Activated CD4-positive, alpha-beta T cell treated with anti-CD3 and anti-CD28 coated beads, Interleukin-2, amount 50 U/mL, for 16 hours (primary cell): ENCODE measurements at places on chromosomes 13 and 19.

- peak; percentile 57 for DNase-seq
Observed at GRCh38 chr19:39237200-39238184, 7.3 kb downstream of the IFNL3 start.

DNA sequence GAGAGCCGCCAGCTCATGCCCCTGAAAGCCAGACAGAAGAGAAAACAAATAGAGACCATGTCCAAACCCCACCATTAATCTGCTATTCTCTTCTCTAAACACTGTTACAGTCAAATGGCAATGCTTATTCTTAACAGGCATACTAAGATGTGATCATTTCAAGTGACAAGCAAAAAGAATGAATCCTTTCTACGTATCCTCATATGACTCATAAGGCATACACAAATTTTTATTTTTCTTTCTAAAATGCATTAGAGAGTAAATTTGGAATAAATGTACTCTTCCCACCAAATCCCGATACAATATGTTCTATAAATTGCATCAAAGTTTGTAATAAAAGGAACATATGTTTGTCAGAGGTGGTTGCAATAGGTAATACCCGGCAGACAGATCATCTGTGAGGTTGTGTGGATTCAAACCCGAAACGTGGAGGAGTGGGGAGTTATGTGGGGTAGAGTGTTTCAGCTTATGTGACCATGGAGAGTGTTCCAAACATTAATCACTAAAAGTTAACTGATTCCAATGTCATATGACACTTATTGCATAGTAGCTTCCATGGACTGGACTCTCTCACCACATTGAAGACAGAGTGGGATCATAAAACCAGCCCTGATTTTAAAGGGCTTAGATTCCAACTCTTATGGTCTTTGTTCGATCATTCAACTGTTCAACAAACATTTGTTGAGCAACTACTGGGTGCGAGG is 213.1 kb downstream of the DCLK1 start:
- DNase-seq, result no peak

GRCh38 chr13:77028202-77028601 is 1.2 kb upstream of the FBXL3 start:
- DNase-seq, result no peak

- DNase-seq, result no peak
Observed at GRCh38 chr13:109684824-109685202, 101.6 kb downstream of the IRS2 start.

- DNase-seq, result peak; percentile 32
Observed at GRCh38 chr19:9917321-9917720, 19.0 kb downstream of the OLFM2 start.
